Heart left ventricle (tissue), 16 donors: ENCODE measurements at places on chromosomes 12 and 14.

DNA sequence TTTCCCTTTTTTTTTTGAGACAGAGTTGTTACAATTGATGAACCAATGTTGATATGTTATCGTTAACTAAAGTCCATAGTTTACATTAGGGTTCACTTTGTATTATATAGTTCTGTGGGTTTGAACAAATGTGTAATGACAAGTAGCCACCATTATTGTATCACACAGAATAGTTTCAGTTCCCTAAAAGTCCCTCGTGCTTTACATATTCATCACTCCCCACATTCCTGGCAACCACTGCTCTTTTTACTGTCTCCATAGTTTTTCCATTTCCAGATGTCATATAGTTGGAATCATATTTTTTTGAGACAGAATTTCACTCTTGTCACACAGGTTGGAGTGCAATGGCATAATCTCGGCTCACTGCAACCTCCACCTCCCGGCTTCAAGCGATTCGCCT lies 12.5 kb downstream of the HSD17B6 start:
- DNase-seq: no peak

DNA sequence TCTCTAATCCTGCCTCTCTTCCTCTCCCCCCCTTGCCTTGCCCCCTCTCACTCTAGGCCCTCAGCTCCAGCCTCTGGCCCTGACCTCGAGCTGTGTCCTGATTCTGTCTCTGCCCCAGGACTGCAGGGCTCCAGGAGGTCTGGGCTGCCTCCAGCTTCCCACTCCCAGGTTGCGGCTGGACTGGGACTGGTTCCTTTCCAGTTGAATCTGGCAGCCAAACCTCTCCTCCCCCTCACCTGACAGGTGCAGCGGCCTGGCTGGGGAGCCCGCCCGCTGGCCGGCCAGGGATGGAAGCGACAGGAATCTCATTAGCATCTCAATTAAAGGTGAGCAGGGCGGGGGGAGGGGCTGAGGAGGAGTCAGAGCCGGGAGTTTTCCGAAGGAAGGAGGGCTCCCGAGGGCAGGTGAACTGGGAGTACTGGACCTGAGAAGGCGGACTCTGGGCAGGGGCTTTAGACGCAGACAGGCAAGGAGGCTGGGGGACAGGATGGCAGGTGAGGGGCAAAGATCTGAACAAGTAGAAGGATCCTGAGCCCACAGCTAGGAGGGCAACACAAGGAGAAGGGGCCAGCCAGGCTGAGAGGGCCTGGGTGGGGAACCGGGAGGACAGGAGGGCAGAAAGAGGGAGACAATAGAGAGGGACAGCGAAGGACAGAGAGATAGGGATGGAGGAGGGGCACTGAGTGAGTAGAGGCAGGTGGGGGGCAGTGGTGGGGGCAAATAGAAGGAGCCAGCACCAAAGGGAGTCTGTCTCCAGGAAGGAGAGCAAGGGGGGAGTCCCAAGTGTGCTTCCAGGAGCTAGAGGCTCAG lies at the start of gene SCNN1A:
SCNN1A (minus strand) TSS at position 295 of the 810 bp plus-strand sequence. CDS start 780 bp downstream, outside the sequence.
- no peak for DNase-seq

GRCh38 chr12:94427501-94428381 lies 31.9 kb downstream of the CEP83 start:
- peak; percentile 52 for DNase-seq

- no peak for DNase-seq
Observed at GRCh38 chr14:103196716-103197115, 73.5 kb downstream of the TNFAIP2 start.

DNA sequence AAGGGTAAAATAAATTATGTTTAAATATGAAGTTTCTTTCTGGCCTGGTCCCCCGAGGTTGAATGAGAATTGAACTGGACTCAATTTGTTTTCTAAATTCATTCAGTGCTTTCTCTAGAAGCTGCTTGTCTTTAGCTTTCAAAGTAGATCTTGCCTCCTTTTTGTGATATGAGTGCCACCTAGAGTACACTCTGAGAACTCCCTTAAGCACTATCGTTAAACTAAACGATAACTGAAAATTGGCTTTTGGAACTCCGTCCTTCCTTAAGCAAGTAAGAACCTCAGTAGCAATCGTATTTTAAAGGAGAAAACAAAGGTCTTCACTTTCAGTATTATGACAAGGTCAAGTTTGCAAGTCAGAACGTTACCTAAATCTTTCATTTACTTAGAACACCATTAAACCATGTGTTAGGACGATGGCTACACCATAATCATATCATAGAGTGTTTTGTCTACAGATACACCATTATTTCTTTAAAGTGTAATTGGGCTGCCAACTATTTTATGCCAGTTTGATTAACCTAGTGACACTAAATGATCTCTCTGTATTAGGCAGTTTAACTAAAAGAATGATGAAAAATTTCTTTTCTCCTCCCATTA lies 364.8 kb downstream of the SNAPC1 start:
- no peak for DNase-seq

DNA sequence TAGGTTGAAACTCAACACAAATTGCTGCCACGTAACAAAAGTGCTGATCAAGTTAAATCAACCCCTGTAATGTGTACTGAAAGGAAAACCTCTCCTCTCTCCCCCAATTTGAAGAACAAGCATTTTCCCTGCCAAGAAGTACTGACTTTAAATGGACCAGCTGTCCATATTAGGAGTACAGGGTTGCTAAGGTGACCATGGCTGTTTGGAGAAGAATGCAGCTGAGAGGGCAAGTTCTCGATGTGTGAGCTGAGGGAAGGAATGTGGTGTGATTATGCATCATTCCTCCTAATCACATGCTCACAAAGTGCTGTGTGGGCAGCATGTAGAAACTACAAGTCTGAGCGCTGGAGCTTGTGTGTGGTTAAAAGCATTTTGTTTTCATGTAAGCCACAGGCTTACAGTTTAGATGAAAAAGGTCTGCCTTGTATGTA lies 50.9 kb upstream of the CCT2 start:
- peak; percentile 51 for DNase-seq

DNA sequence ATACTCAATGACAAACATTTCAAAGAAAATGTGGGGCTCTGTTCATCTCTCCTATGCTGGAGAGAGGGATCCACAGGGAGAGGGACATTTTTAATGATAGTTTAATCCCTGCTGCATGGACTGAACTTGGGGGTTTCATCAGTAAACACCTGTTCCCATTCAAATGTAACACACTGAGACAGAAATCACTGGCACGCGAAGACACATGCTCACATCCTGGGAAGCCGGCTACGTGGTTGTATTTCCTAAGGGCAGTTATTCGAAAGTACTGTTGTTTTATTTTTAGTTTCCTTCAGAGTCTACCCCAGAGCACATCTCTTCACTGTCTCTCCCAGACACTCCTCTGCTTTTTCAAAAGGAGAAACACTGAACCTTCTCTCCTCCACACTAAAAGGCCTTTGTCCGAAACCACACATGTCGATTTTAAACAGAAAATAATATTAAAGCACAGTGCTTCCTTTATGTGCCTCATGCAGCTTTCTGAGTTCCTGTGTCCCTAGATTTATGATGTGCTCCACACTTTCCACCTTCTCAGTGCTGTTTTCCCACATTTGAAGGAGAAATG lies 52.8 kb downstream of the PTHLH start:
- no peak for DNase-seq

GRCh38 chr14:104080376-104081260 lies 4.9 kb upstream of the ASPG start:
- DNase-seq: no peak

GRCh38 chr12:49365542-49365941 lies 1.7 kb upstream of the SPATS2 start:
- no peak for DNase-seq
